ENCODE measurements at places on chromosomes 5 and 9. TPM values are rescaled to one million over a fixed set of nuclear protein-coding genes. Genes with fewer than 3 reads are reported as not detected.

The WWC1 gene
- 100 TPM for total RNA-seq

The TPPP gene
- total RNA-seq, result 5.7 TPM

The CXCL14 gene
- not detected for total RNA-seq

The NR6A1 gene
- total RNA-seq, result 2.1 TPM

The GZMA gene
- total RNA-seq, result not detected

The FAXDC2 gene
- total RNA-seq, result 0.05 TPM

The SPOCK1 gene
- 17.0 TPM for total RNA-seq

The KCNN2 gene
- not detected for total RNA-seq

The CFAP77 gene
- not detected for total RNA-seq

The SV2C gene
- 0.02 TPM for total RNA-seq

The IL5 gene
- total RNA-seq, result not detected

The LCP2 gene
- not detected for total RNA-seq

The MYOT gene
- total RNA-seq, result not detected

The PIP5K1B gene
- not detected for total RNA-seq

The PCDHAC1 gene
- 2.1 TPM for total RNA-seq

The PTPN3 gene
- total RNA-seq, result 13.1 TPM

The EPB41L4B gene
- 14.6 TPM for total RNA-seq

The CTNND2 gene
- total RNA-seq, result not detected

The TRAF2 gene
- total RNA-seq, result 60.1 TPM

The GABRB2 gene
- not detected for total RNA-seq

The ACOT12 gene
- total RNA-seq, result not detected

The IGIP gene
- total RNA-seq, result 1.0 TPM

The FOXI1 gene
- total RNA-seq, result not detected

The SPATA31E1 gene
- total RNA-seq, result not detected

The SPINK4 gene
- total RNA-seq, result not detected

The GRM6 gene
- not detected for total RNA-seq

The NEUROG1 gene
- not detected for total RNA-seq

The ANGPTL2 gene
- not detected for total RNA-seq

The CARD19 gene
- total RNA-seq, result 61.0 TPM

The SLC46A2 gene
- total RNA-seq, result not detected

The PCDHA2 gene
- total RNA-seq, result not detected

The AK8 gene
- total RNA-seq, result 1.4 TPM

The GRXCR2 gene
- not detected for total RNA-seq

The SLC45A2 gene
- total RNA-seq, result not detected

The RNF208 gene
- total RNA-seq, result 2.0 TPM

The RXFP3 gene
- total RNA-seq, result not detected

The NR5A1 gene
- not detected for total RNA-seq

The HMMR gene
- 25.3 TPM for total RNA-seq
